ENCODE measurements at places on chromosomes 7 and 10.

GRCh38 chr7:106423821-106424475, 139.2 kb upstream of the NAMPT start:
- no peak for DNase-seq

- no peak for DNase-seq
These were observed 129.7 kb downstream of the SEMA3E start for GRCh38 chr7:83519240-83519639.

DNA sequence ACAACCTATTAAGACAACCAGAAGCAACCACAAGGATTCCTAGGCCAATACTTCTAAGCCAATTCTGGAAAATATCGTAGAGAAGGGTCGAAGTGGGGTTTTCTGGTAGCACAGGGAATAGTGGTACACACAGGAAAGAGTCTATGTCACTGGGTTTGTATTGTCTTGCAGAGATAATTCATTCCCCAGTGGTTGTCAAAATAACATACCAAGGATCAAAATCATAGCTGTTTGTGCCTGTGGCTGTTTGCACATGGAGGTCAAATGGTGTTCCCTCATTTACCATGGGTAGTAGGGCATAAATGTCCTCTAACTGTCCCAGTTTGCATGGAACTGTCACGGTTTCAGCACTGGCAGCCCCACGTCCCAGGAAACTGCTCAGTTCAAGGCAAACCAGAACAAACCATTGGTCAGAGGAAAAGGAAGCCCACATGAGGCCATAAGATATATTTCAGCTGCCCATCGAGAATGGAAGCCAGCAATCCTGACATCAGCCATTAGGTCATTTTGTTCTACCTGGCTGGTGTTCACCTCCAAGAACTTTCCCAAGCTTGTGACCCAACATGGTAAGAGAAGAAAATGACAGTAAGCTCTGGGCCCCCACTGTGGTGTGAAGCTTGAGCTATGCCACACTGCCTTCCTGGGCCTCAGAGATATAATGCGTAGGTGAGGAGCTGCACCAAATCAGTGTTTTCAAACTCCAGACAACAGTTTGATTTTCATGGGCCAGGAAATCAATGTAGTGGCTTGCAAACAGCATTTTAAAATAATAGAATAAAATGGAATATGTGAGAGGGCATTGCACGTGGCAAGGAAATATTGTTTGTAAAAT, 53.9 kb upstream of the NFE2L3 start:
- no peak for DNase-seq

- DNase-seq, result no peak
These were observed 654.7 kb upstream of the ZWINT start for GRCh38 chr10:57015595-57016318.

GRCh38 chr7:104548861-104549260, 220.5 kb downstream of the LHFPL3 start:
- DNase-seq, result no peak

DNA sequence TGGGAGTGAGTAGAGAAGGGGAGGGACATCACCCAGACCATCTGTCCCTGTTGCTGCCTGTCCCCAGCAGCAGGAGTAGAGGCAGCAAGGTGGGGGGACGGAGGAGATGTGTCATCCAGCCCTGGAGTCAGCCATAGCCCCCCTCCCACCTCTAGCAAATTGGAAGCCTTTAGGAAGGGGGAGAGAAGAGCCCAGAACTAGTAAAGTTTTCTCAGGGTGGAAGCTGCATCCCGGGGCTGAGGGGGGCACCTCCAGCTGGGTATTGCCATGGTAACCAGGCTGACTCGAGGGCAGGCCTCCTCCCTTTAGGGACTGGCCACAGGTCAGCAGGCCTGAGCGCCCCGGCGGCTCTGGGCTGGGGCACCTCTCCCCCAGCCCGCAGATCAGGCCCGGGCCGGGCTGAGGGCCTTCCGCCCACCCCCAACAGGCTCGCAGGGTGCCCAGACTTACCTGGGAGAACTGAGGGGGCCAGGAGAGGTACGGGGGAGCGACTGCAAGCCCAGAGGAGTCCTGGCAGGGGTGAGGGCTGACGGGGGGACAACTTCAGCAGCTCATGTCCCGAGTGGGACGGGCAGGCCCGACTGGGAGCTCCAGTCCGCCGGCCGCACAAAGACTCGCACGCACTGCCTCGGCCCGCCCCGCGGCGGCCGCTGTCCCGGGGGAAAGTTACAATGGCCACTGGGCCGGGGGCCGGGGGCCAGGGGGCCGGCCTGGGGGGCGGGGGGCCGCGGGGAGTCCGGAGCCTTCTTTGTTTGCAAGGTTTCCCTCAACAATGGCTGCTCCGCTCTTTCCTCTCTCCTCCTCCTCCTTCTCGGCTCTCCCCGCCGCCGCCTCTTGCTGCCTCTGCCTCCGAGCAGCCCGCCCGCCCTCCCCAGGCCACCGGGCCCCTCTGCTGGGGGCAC, 6.0 kb downstream of the LDB1 start:
- no peak for DNase-seq

DNA sequence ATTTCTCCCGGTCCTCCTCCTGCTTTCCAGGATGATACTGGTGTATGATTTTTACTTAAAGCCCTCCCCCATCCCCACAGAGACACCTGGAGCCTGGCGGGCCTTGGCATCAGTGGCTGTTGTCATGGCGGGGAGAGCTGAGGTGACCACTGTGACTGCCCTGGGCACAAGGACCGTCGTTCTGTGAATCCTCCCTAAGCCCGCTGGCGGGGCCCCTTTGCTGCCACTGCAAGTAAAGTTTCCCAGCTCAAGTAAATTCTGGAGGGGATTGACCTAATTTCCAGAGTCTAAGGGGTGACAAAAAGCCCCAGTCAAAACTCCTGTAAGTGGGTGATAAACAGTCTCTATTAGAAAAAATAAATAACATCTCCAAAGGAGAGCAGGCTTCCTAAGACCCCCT, 393.2 kb upstream of the PODXL start:
- no peak for DNase-seq

DNA sequence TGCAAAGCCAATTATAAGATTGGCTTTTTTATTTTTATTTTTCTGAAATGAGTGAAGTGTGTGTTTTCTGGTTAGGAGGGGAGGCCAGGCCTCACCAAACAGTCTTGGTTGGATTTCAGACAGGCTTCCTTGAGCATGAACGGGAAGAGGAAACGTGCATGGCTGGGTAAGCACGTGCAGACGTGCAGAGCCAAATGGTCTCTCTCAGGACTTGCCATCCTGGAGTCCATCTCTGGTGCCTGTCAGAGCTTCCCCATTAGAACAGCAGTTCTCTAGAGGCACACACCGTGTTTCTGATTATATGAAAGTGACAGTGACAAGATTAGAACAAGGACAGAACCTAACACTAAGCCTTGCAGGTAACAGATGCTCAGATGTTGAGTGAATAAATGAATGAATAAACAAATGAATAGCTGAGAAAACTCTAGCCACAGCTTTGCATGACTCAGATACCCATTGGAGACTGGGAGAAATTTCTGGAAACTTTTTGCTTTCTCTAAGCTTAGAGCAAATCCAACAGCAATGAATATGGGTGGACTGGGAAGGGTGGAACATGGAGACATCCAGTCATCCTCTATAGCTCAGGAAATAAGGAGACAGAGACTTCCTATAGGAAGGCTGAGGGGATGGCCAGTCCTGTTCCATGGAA, 11.8 kb upstream of the CALD1 start:
- DNase-seq, result no peak

DNA sequence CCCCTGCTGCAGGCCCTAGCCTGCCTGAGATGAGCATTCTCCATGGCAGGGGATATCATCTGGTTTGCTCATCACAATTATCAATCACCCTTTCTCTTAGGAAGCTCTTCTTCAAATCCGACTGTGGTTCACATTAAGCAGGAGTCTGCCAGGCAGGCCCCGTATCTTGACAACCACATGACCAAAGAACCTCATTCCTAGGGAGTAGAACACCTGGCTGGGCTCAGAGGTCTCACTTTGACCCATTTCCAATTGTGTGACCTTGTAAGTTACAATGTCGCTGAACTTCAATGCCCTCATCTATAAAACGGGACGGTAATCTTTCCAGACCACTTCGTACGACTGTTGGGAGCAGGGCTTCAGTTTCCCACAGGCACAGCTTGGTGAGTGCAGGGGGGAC, 156.4 kb upstream of the PCBD1 start:
- DNase-seq, result no peak

DNA sequence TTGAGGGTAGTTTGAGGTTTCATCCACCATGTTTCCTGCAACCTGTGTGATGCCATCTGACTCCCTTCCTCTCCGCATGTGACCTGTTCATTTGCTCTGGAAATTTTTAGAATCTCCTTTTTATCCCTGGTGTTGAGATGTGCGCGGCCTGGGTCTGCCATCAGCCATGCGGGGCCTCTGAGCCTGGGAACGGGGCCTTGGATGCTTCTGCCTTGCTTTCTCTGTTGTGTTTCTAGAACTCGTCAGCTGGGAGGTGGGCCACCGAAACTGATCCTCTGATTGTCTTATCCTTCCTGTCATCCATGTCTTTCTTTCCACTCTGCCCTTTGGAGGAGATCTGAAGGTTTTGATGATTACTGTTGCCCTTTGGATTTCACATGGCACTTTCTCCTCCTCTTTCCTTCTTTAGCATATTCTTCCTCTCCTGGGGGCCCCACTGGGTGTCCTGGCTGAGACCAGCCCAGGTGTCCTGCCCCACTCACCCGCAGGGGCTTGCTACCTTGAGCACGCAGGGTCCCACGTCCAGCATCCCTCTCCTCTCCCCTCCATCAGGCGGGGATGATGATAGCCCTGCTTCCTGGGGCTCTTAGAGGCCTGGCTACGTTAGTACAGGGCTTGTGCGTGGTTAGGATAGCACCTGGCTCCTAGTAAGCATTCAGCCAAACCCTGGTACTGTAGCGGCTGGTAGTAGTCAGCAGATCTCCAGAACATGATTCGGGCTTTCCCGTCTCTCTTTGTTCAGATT, 29.9 kb downstream of the PPP2R2D start:
- no peak for DNase-seq

DNA sequence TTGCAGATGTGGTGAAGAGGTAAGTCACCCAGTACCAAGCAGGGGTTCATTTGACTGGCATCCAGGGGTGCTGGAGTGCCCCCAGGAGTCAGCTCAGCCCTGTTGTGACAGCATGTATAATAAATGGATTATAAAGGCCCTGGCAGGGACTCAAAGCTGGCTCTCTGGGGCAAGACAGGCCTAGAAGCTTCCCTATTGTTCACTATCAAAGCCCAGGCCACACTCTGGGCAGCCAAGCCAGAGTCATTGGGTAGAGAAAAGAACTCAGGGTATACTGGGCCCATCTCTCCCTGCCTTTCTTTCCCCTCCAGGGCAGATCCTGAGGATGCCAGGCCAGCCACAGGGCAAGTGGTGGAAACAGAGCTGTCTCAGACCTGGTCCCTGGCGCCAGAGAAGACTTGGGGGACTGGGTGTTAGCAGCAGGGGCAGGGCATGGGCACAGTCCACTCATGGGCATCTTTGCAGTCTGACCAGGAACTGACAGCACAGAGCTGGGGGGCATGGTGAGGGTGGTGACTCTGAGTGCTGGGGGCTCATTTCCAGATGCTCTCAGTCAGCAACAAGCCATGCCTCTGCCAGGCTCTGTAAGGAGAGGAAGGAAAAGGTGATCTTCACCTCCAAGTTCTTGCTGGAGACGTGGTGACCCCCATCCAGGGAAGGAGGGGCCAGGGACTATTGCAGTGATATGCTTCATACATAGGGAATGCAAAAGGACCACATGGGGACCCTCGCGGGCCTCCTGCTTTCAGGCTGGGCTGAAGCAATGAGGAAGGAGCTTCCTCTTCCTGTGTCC, 11.7 kb downstream of the RBP3 start:
- no peak for DNase-seq

- DNase-seq, result no peak
These were observed 766.0 kb upstream of the POT1 start for GRCh38 chr7:125695626-125696025.

DNA sequence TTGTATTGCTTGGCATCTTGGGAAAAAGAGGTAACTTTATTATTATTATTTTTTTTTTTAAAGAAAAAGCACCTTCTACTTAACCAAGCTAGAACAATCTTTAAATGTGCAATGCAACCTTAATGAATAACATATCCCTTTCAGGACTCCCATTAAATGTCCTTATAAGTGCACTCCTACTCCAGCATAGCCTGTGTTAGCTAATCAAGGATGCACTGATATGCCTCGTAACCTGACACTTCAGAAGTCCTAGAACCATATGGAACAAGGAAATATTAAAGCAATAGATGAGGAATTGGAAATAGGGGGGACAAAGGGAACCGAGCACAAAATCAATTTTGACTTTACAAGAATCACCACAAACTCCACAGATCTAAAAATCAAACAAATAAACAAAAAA, 522.4 kb downstream of the PARD3 start:
- DNase-seq, result no peak

DNA sequence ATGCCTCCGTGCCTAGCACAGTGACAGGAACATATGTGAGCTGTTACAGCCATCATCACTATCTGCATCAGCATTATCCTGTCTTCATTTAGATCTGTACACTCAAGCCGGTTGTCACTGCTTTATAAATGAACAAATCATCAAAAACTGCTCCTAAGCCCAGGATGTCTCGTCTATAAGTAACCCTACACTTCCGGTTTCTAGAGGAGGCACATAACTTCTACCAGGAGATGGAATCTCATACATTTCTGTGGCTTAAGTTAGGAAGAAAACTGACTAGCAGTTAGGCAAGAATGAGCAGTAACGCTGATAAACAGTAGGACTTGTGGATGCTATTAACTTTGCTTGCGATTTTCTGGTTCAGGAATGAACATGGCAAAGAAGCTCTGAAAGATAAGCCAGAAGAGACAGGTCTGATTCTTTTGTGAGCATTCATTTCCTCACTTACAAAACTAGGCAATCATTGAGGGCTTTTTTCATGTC, 1199.2 kb downstream of the SORCS3 start:
- DNase-seq, result no peak

GRCh38 chr7:15737601-15738000, 51.1 kb upstream of the MEOX2 start:
- DNase-seq, result no peak

DNA sequence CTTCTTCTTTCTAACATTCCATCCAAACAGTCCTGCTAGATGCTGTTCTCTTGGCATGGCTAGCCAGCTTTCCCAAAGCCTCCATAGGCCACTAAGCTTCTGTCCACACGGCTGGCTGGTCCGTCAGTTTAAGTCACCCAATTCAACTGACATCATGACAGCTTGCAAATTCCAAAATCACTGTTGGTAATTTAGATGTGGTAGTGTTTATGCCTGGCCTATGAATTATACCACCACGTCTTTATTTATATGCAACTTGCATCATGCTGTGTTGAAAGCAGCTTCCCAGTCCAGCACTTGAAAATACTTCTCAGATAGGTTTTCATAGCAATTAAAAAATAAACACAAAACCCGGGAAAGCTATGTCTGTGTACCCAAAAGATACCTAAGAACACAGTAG, 2.2 kb upstream of the VIM start:
- no peak for DNase-seq

DNA sequence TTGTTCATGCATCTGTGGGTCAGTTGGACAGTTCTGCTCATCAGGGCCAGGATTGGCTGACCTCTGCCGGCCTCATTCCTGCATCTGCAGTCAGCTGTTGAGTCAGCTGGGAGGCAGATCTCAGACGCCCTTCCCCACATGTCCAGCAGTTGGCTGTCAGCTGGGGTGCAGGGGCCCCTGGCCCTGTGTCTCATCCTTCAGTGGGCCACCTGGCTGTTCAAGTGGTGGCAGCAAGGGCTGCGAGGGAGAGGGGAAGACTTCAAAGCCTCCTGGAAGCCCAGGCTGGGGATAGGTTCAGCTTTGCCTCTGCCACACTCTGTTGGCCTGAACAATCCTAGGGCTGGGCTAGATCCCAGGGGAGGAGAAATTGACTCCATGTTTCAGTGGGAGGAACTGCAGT, 33.2 kb downstream of the TACR2 start:
- DNase-seq, result no peak
